ENCODE measurements at places on chromosomes 5 and 9.

GRCh38 chr5:157509093-157509492 is 49.1 kb downstream of the NIPAL4 start:
- no peak for DNase-seq

GRCh38 chr5:151284392-151284967 is 19.1 kb downstream of the SLC36A3 start:
- DNase-seq: no peak

DNA sequence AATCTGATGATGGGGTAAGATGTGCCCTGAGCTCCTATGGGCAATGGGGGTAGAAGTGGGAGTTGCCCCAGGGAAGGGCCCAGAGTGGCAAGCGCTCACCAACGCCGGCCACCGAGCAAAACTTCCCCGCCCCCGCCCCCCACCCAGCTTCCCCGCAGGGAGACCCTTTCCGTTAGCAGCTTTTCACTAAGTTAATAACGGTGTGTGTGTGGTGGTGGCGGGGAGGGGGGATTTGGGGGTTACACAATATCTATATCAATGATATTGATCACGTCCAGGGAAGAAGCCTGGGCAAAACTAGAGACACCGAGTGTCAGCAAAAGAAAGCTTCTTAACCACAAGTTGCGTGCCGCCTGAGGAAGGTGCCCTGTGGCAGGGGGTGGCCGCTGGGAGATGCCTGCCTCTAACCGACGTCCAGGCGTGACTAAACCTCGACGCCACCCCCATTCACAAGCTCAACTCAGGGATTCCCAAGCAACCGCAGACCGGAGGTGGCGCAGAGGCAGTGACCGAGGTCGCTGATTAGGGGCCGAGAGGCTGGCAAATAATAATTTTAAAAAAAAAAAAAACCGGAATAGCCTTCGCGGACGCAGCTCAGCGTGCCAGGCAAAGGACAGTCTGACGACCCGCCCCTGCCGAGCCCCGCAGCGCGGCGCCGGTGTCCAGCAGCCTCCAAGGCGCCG is 222.6 kb downstream of the MEF2C start:
- no peak for DNase-seq

- DNase-seq: no peak
These were observed 23.3 kb downstream of the SMIM23 start for GRCh38 chr5:171808951-171809350.

DNA sequence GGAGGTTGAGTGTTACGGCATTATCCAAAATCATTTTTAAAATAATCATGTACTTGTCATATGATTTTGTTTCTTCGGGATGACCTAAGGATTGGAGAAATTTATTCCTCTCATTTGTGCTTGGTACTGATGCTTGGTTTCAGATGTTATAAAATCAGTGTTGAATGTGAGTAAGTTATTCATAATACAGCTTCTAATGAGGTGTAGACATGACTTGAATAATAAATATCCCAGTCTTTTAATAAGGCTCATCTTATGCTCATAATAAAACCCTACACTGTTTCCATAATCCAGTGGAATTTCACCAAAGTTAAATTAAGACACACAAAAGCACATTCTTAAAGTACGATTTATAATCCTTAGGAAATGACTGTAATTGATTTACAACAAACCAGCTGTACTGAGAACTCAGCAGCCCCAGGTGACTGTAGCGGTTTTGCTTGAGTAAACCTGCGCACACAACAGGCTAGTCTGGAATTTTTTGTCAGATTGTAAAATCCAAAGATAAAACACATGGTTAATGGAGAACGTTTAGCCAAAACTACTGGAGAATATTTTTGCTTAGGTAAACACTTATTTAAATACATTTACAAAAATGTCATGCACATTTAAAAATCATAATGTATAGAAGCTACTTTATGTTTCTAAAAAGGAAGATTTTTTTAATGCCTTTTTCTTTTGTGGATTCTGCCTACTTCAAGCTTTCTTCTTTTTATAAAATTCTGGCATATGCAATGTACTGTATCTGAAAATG is 609.8 kb upstream of the GRAMD2B start:
- DNase-seq: peak; percentile 5

DNA sequence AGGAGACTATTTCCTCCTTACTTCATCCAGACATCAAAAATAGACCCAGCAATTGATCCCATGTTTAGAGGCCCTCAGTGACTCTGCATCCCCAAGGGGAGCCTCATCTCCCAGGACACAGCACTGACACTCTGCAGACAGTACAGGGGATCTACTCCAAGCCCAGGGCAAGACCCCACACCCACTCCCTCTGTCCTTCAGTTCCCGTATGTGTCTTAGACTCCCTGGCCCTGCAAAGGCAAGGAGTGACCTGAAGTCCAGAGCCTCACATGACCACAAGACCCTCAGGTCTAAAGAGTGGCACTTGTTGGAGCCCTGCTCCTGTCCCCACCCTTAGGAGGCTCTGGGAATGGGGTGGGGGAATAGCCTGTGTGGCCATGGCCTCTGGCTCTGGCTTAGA is 21.7 kb downstream of the IGIP start:
- no peak for DNase-seq

DNA sequence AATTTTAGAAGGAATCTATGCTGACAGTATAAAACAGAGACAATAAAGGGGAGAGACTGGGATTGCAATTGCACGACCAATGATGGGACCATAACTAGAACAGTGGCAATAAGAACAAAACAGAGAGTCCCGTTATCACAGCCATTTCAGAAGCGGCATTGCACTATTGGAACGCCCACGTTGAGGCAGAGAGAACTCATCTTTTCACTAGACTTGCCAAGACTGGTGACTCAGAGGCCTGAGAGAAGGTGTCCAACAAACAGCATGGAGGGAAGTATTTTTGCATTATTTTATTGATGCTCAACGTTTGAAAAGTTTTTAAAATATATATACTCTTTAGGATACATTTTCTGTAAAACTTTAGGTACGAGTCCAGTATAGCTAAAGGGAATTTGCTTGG is 737.7 kb downstream of the TLE1 start:
- DNase-seq: no peak

Data from NCI-H2171 treated with DMSO at 0.1 percent for 48 hours (cell line).